Activated CD4-positive, alpha-beta T cell treated with anti-CD3 and anti-CD28 coated beads, Interleukin-2, amount 10 ng/mL, durations not matched to agents 7 days and 5 days (primary cell): ENCODE measurements at places on chromosomes 13 and 19. TPM values are rescaled to one million over a fixed set of nuclear protein-coding genes. Genes with fewer than 3 reads are reported as not detected.

SLC8A2 gene
- total RNA-seq: not detected

CEACAM8 gene
- not detected for total RNA-seq

GPR4 gene
- not detected for total RNA-seq

VPS36 gene
- total RNA-seq: 42.7 TPM

KIR2DL1 gene
- total RNA-seq: not detected

MISP3 gene
- total RNA-seq: 0.67 TPM
